ENCODE measurements at places on chromosomes 16 and 17. TPM values are rescaled to one million over a fixed set of nuclear protein-coding genes. Genes with fewer than 3 reads are reported as not detected.

The GOT2 gene
- polyA plus RNA-seq, result 55.8 TPM

The KRT13 gene
- polyA plus RNA-seq, result 0.94 TPM

The NPIPA8 gene
- polyA plus RNA-seq, result 0.21 TPM

The ZNF652 gene
- polyA plus RNA-seq, result 20.1 TPM

The TBC1D3I gene
- polyA plus RNA-seq, result 0.37 TPM

The PTRH2 gene
- polyA plus RNA-seq, result 26.3 TPM

The SLC6A2 gene
- polyA plus RNA-seq, result 0.12 TPM

The PTX4 gene
- 0.19 TPM for polyA plus RNA-seq

The CIBAR2 gene
- 0.30 TPM for polyA plus RNA-seq

The IGF2BP1 gene
- polyA plus RNA-seq, result 30.7 TPM

GRCh38 chr17:16117149-16117548, 98.2 kb downstream of the NCOR1 start:
- DNase-seq, result no peak

DNA sequence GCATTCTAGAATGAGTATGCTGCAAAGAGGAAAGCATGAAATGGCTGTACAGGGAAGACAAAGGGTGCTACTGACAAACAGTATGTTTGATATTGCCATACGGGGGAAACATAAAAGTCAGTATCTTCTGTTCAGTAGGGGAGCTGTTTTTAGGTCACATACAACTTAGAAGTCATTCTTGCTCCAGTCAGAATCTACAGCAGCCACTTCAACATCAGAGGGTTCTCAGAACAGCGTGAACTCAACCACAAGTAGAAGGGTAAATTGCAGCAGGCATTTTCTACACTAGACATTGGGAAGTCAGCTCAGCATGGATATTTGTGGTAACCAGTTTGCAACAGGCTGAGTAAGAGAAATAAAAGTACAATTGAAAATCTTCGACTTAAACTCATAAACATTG, 1241.8 kb upstream of the GOT2 start:
- DNase-seq, result no peak

- no peak for DNase-seq
These were observed 134.7 kb downstream of the PITPNC1 start for GRCh38 chr17:67511804-67512203.

- DNase-seq, result peak; percentile 67
These were observed 35.1 kb upstream of the CDRT4 start for GRCh38 chr17:15502369-15503112.

GRCh38 chr16:50797456-50797855, 55.6 kb downstream of the CYLD start:
- DNase-seq, result no peak

GRCh38 chr17:57502022-57502421, 243.1 kb downstream of the CCDC182 start:
- no peak for DNase-seq

DNA sequence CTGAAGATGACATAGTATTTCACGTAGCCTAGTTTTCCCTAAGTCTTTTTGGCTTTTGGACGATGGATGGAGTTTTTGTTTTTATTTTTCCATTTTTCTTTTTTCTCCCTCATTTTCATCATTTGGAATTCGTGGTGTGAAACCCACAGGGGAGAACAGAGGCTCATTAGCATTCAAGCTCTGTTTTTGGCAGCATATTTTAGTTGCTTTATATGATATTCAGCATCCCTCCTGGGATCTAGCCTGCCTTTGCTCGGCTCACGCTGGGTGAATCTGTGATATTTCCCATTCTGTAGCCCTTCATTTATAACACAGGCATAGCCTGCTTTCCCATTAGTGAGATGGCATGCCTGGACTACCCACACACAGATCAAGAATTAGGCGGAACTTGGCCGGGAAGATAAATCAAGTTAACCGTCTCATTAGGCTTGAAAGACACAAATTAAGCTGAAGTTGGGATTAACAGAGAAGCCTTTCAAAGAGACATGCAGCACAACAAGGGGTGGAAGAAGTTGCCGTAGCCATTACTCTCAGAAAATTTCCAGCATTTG, 20.1 kb upstream of the CLEC19A start:
- no peak for DNase-seq

GRCh38 chr16:4506450-4506849, 30.3 kb downstream of the HMOX2 start:
- DNase-seq, result peak; percentile 59

GRCh38 chr16:1612320-1613111, at the start of gene CRAMP1:
Gene CRAMP1, plus strand, starts transcription at chr16:1612360. Its CDS starts 2,280 bp downstream, at chr16:1614640.
- no peak for DNase-seq

DNA sequence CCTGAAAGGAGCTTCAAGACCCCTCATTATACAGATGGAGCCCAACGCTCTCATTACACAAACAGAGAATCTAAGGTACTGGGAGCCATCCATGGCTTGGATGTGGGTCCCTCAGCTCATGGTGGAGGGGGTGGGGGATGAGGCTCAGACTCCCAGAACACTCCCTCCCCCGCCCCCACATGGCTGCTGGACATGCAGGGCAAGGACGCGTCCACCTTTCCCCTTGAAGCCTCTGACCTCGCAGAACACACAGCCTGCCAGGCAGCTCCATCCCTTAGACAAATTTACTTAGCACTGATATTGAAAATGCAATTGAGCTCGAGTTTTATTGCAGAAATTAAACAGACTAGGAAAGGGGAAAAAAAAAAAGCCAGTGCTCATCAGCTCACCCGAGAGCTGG, 203.9 kb downstream of the ZNF423 start:
- DNase-seq, result no peak

DNA sequence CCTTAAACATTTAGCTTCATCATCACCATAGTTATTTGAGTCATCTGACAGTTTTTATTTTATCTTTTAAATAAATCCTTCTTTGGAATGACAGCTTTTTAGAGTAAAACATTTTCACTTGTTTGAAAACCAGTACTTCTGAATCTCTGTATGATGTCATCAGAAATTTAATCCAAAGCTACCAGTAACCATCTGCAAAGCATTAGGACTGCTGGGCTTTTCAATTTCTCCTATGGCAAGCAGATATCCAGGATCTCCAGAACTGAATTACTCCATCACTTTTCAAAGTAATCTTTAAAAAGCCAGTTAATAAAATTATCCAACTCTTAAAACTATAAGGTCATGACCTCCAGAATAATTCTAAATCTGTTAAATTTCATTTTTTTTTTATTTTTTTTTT, 51.5 kb downstream of the CHCT1 start:
- no peak for DNase-seq

DNA sequence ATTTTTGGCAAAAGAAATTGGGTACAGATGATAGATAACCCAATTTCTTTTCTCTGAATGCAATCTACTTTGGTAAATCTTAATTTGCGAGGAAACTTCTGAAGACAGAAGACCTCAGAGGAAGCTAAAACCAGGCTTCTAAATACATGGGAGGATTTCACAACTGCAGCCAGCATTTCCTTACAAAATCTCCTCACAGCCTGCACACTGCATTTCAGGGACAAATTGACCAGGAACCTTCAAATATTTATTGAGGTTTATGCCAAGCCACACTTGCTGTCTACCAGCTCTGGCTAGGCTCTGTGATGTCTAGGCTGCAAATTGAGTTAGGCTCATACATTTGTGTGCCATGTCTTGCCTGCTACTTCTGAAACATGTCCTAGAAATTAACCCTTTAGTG, 167.3 kb upstream of the CDH5 start:
- DNase-seq, result no peak

DNA sequence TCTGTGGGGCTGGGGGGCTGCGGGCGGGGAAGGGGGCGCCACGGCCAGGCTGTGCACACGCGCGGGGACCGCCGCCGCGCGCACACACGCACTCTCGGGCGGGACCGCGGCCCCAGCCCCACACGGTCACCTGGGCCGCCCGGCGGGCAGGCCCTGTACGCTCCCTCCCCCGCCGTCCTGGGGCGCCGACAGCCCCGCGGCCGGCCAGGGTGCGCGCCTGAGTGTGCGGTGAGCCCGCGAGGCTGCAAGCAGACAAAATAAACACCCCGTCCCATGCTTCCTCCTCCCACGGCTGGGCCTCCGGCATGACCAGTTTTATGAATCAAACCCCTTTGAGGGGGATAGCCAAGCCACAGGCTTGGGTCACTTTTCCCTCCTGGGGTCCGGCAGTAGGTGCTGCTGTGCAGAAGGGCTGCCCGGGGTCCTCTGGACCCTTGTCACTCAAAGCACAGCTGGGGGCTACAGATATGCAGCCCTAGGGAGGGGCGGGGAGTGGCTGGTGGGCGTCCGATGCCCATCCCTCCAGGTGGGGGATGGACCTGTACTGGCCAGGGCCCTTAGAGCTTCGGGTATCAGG, 441 bp downstream of the VASN start:
- peak; percentile 34 for DNase-seq

DNA sequence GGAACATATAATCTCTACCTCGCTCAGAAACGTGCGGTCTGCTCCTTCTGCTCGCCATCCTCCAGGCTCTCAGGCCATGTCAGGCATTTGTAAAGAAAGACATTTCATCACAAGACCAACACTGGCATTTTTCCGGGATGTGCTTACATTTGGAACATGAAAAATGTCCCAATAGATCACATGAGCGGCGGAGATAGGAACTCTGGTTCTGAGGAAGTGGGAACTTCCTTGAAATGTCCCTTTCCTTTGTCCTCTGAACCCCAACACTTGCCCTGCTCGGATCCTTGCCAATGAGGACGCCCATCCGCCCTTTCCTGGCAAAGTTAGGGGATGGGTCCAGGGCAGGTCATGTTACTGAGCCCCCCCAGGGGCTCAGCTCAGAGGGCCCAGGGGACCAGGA, 130.5 kb downstream of the MAF start:
- no peak for DNase-seq

DNA sequence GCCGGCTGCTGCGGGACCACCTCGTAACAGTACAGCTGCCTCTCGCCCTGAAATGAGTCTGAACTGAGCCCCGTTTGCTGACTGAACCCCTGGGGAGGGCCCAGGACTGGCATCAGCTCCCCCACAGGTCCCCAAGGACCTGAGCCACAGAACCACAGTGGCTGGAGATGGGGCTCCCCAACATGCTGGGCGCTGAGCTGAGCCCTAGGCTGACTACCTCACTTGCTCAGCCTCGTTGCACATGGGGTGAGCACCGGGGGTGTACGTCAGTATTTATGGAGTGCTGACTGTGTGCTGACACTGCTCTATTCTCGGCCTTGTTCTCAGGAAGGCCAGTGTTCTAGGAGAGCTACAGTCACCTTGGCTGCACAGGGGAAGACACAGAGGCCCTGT, 6.6 kb upstream of the VASN start:
- no peak for DNase-seq

DNA sequence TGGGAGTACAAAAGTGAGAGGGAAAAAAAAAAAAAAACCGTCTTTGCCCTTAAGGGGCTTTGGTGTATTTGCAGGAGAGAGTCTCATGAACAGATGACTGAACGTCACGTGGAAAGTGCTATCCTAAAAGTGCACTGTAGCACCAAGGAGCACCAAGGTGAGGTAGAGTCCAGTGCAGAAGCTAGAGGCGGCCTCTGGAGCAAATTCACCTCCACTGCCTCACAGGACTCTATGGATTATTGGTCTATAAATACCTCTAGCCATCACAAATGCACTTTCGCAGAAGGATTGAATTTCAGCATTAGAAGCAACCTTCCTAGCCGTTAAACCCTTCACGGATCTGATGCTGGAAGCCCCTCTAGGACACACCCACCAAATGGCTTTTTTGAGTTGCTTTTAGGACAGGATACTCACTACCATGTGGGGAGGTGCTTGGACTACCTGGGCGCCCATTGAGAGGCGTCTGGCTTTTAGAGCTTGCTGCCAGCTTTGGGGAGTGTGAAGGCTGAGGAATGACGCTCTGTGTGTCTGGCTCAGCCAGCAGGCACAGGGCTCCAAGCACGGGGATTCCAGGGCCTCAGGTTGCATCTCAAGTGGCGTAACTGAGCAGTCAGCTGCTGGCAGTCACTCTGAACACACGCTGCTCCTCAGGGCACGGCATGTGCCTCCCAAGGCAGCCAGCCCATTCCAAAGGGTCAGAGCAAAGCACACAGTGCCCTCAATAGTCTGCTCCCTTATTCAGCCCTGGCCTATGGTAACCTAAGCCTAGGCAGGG, 52.7 kb downstream of the CDRT4 start:
- no peak for DNase-seq

DNA sequence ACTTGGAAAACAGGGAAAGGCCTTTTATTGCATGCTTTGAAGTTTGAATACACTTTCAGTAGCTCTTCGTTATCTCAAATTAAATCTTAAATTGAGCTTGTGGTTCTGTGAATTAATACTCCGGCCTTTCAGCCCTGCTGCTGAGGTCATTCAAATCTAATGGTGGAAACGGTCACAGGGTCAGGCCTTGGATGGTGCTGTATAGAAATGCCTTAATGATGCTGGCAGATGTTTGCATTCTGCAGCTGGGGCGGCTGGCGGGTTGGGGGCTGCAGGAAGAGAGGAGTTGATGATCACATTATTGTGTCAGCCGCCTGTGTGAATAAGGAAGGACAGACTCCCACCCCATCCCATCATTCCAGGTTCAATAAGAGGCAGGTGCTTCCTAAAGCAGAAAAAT, 723.6 kb downstream of the WWOX start:
- DNase-seq, result no peak

- peak; percentile 89 for DNase-seq
These were observed 54.8 kb upstream of the MAP3K14 start for GRCh38 chr17:45371414-45372324.

- no peak for DNase-seq
These were observed 114.4 kb downstream of the SDR42E1 start for GRCh38 chr16:81896902-81897301.

DNA sequence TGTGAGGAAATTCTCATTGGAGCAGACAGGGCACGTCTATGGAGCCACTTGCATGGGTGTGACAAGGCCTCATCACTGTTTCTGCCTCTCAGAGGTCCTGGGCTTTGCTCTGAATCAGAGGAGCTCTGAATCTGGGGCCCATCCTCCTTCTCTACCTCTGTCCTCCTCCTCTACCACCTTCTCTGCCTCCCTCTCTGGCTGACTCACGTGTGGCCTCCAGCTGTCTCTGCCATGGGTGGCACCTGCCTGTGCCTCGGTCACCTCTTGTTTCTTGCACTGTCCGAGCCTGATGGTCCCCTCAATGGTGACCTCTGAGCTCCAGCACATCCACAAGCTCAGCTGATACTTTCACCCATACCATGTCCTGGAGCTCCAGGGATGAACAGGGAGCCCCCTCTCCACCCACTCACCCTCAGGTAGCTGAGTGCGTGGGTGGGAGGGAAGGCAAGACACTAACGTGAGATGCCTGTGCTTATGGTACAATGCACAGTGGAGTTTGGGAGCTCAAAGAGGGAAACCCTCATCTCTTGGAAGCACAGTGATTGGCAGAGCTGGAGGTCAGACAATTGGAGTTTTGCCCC, 116.4 kb upstream of the CRHR1 start:
- DNase-seq, result no peak

DNA sequence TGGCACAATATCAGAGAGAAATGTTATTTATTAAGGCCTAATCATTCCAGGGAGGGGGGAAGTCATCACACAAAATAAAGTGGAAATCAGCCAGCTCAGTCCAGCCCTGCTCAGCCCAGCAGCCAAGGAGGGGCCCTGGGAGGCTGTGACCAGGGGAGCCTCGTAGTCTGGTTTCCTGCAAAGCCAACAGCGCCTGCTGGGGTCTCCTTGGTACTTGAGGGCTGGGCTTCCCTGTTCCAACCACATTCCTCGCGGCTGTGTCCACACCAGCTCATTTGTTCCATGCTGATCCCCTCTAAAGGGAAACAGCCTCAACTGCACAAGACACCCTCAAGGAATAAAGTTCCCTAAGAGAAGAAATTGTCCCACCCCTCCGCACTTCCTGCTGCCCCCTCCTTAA, 154.0 kb downstream of the TMEM132E start:
- DNase-seq, result no peak

GRCh38 chr16:76976101-76976500, 214.9 kb upstream of the MON1B start:
- no peak for DNase-seq
